ENCODE measurements at places on chromosomes 11 and 22.

DNA sequence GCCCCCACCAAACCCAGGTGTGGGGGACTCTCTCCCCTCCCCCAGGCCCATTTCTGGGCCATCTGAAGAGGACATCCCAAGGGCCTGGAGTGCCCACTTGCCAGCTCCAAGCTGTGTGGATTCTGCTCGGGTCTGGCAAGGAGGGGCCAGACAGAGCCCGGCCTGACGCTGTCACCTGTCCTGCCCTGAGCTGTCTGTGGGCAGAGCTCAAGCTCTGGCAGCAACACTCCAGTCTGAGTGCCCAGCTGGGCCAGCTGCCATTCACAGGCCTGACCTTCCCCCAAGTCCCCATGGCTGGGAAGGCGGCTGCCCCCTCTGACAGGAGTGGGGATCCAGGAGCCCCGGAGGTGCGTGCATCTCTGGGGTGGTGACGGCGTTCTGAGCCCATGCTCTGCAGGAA is 6.2 kb upstream of the PIM3 start:
- DNase-seq, result no peak

DNA sequence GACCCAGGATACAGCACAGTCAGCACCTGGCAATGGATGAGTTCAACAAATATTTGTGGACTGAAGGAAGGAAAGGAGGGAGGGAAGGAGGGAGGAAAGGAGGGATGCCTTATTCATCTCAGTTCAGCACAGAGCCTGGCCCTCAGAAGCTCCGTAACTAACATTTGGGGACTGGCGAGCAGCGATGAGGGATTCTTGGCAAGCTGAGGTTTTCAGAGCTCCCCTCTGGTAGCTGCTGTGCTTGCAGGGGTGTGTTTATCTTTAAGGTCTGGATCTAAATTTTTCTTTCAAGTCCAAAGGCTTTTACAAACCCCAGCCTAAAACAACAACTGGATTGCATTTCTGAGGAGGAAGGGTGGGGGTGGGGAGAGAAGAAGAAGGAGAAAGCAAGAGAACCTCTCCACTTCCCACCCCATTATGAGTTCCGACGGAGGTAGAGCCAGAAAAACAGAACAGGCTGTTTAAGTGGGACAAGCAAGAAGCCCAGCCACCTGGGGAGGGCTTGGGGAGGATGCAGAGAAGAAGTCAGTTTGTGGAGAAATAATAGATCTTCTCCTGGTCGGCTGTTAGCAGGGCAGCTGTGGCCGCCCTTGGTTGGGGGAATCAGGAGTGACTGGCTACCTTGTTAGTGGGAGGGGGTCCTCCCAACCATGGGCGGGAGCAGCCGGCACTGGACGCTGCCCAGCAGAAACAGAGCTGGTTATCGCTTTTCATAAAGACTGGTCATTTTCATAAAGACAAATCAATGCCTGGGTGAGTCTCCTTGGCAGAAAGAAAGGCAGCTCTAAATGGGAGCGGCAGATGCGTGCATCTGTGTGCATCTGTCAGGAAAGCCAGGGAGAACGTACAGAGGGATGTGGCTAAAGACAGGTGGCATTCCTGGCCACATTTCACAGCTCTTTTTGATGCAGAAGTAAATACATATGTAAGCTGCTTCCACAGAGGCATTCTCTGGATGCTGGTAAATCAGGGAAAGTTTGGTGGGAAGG is 78.0 kb downstream of the TSPAN18 start:
- DNase-seq, result peak; percentile 76

DNA sequence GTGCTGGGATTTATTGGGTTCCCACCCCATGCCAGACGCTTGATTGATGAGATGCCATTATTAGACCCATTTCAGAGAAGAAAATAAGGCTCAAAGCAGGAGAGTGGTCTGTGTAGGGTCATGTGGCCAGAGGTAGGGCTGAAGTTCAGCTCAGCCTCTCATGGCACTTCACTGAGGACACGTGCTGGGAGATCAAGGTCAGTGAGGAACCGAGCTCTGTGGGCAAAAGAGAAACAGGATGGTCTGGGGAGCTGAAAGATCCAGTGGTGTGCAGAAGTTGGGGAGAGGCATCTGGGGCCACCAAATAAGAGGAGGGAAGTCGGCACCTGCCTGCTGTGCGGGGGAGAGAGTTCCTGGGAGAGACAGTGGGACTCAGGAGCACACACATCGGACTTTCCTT is 19.6 kb downstream of the RHOD start:
- DNase-seq, result no peak

DNA sequence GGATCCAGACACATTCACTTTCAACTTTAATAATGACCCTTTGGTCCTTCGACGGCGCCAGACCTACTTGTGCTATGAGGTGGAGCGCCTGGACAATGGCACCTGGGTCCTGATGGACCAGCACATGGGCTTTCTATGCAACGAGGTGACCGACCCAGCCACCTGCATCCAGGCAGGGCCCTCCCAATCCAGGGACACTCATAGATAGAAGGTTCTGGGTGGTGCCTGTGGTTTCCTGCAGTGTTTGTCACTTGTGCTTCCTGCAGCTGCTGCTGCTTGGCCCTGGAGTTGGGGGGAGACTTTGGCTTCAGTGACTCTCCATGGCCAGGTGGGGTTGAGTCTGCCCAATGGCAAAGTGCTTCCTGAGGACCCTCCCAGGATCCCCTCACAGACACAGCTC is 7.3 kb downstream of the APOBEC3B start:
- no peak for DNase-seq

DNA sequence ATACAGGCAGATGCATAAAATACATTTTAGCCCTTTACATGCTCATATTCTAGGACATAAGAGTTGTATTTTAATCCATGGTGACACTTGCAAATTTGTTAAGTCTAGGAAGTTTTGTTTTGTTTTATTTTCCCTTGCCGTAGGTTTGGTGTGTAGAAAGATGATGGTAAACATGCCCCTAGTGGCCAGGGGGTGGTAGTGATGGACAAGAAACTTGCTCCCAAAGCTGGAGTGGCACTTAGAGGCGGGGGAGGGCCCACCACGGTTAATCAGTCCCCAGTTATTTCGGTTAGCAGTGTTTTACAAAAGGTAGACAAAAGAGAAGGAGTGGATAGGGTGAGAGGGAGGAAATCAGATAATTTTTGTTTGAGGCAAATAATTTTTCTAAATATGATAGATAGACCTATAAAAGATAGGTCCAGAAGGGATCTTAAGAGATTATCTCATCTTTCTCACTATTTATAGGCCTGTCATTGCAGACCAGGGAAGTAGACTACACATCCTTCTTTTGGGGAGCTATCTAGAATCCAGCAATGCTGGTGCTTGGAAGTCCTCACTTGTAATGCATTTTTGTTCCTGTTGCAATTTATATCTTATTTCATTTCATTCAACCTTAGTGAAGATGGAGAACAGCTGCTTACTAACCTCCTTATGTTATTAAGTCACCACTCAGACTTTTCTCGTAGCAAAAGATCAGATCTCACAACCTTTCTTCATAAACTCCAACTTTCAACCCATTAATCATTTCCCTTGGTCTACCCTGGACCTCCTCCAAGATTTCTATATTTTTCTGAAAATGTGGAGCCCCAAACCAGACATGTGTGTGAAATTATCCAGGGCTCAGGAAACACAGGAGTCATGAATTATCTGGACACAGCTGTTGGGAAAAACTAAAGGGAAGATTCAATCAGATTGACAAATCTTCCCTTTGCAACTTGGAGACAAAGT is 5.9 kb upstream of the BDNF start:
- no peak for DNase-seq
